ENCODE measurements at places on chromosomes 5 and 9.

- peak; percentile 8 for DNase-seq
Observed at GRCh38 chr5:125408448-125409233, 662.2 kb upstream of the ZNF608 start.

DNA sequence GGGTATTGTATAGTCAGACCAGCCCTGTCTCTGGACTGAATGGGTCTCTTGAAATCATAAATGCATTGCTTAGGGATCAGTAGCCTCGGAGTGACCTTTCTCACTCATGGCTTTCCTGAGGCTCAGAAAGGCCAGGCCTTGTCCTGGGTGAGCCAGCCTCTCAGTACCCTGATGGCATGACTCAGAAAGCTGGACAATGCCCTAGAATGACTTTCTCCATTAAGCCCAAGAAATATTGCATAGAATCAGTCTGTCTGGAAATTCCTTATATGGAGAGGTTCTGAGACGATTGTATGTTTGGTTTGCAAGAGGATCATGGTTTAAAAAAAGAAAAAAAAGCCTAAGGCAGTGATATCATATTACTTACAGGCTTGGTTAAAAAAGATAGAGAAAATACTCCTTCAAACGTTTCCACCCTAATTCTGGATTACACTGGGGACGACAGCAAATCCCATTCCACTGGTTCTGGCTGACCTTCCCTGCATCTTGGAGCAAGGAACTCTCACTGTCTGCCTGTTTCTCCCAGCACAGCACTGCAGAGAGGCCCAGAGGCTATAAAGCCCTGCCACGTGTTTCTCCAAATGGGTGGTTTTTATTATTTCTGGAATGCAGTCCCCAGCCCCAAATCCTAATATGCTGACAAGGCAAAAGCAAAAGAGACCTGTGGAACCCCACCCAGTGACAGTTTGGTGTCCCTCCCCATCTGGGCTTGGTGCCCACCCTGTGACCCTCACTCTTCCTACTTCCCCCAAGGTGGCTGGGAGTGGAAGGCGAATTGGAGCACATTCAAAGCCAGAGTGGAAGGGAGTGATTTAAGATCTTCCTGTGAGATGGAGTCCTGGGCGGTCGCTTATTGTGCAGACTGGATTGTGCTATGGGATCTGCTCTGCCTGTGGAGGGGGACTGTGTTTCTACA is 34.4 kb downstream of the MAP1B start:
- no peak for DNase-seq

DNA sequence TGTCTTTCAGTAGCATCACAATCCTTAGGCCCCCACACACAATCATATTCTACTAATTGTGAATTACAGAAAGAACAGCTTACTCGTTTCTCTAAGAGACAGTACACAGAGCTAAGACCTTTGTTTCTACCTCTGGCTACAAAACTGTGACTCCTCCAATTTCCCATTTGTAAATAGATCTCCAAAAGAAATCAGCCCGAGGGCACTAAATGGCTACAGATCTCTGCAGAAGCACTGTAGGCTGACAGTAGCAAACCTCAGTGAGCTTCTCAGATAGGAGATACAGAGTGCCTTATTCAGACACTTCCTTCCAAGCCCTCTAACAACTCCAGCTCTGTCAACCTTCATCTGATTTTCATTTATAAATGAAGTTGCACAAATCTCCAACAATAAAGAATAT is 51.0 kb downstream of the EFNA5 start:
- no peak for DNase-seq

DNA sequence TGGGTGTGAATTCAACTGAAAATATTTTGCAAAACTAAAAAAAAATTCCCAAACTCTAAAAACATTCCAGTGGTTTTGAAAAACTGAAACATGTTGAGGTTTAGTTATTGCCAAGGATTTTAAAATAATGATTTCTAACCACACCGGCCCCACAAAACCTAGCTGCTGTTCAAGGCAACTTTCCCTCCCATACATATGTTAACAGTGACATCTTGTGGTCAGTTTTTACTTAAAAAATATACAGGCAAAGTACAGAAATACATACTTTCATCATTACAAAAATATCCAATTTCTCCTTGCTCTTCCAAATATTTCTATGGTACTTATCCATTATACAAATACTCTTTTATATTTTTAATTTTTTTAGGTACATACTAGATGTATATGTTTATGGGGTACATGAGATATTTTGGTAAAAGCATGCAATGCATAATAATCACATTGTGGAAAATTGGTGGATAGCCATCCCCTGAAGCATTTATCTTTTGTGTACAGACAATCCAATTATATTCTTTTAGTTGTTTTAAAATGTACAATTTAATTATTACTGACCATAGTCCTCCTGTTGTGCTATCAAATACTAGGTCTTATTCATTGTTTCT is 34.4 kb upstream of the MRPS30 start:
- peak; percentile 18 for DNase-seq

DNA sequence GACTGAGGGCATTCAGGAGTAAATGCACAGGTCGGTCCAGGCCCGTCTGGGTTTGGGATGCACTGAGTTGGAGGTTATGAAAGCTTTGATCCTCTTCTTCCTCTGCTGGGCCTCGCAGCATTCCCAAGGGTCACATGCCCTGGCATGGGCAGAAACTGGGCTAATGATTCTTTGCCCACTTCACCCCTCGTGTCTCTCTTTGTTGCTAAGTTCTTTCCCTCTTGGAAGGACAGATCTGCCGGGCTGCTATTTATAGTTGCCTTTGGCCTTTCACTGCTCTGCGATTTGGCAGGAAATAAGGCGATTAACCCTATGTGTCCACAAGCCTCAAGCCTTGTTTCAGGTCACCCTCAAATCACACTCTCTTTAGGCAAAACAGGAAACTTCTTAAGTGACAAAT is 66.9 kb downstream of the ENTREP1 start:
- DNase-seq: no peak

DNA sequence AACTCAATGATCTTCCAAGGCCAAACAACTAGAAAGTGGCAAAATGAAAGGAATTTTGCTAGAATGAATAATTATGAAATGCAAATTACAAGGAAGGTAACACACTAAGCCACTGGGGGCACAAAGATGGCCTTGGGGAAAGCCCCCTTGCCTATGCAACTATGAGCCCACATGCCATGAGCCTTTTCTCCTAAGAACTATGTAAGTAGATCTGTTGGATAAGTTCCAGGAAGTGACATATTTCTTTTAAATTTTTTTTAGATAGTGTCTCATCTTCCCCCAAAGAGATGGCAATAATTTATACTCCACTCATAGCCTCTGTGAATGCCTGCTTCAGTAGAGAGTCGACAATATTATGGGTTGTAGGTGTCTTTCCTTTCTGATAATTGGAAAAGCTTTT is 257.8 kb downstream of the AUH start:
- DNase-seq: no peak

DNA sequence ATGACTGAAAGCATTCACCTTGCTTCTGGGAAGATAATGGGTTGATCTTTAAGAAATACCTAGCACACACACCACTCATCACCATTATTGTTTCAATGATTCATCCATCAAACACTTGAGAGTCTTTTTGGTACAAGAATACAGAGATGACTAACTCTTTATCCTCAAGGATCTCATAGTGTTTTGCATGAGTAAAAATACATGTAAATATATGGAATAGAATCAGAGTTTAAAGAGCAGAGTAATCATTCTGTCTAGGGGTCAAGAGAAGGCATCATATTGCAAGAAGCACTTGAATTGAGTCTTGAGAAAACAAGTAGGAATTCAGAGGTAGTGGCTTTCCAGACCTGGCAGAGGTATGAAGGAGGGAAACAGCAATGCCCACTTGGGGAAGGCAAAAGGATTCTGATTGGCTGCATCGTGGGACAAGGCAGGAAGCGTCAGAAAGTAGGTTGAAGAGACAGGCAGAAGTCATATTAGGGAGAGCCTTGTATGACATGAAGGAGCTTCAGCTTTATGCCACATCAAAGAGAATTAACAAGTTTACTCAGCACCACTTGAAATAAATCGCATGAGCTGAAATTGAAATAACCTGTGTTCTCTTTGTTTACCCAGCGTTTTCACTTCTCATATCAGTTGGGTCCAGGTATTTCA is 542.5 kb downstream of the TLE1 start:
- DNase-seq: no peak

- no peak for DNase-seq
Observed at GRCh38 chr9:68704498-68704813, 584 bp upstream of the PIP5K1B start.

DNA sequence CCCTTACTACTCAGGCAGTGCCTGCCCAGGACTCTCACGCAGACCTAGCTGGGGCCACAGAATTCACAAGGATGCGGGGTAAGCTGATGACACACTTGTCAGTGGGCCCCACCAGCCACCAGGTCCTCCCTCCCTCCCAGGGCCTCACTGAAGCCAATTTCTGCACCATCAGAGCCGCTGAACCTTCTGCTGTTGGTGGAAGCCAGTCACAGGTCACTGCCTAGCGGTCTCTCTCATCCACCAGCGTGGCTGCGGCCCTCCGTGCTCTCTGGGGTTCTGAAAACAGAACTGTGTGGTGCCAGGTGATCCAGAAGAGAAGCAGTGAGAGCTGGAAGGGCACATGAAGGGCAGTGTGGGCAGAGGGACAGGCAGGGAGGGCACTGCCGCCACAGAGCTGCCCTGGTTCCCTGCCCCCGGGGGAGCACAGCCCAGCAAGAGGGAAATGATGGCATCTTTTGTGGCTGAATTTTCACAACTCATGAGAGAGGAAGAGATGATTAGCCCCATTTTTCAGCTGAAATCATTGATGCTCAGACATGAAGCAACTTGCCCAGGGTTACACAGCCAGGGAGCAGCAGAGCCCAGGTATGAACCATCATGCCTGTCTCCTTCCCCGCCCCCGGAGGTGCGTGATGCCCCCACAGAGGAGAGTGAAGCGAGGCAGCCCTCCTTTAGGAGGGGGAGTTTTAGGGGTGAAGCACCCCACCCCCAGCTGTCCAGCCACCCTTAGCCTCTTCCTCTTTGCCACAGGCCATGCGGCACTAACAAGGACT is 41.4 kb upstream of the CPLX2 start:
- DNase-seq: no peak

DNA sequence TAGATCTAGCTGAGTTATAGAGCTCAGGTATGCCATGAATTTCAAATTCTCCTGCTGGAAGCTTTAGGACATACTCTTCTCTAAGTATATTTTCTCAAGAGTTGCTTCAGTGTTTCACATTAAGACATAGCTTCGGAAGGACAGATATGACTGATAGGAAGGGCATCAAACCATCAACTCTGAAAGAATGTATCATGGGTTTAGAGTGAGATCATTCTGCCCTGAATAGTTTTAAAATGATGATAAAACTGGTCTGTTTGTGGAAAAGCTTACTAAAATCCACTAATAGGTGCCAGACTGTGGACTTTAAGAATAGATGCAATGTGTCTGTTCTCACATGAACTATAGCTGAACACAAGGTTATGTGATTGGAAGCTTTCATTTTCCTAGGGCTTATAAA is 8.4 kb downstream of the SPEF2 start:
- no peak for DNase-seq

DNA sequence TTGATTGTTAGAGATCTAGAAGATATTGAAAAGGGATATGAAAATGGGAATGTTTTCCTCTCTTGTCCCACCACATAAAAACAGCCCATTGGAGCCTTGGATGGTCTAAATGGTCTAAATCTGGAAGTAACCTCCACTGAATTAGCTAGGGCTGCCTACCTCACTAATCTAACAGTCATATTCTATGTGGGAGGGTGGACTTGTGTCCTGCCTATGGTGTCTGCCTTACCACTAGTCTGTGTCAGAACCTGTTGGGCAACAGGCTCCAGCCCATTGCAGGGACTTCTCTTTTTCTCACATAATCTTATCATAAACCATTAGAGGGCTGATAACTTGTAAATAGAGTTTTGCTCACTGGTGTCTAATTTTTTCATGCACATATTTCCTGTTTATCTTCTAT is 548.8 kb upstream of the CDH18 start:
- DNase-seq: no peak
